ENCODE measurements at places on chromosomes 1 and 21. TPM values are rescaled to one million over a fixed set of nuclear protein-coding genes. Genes with fewer than 3 reads are reported as not detected.

The PSMB2 gene
- total RNA-seq = 82.4 TPM

The RHBG gene
- not detected for total RNA-seq

The ELF3 gene
- 0.55 TPM for total RNA-seq

The PLCH2 gene
- total RNA-seq = 11.8 TPM

DNA sequence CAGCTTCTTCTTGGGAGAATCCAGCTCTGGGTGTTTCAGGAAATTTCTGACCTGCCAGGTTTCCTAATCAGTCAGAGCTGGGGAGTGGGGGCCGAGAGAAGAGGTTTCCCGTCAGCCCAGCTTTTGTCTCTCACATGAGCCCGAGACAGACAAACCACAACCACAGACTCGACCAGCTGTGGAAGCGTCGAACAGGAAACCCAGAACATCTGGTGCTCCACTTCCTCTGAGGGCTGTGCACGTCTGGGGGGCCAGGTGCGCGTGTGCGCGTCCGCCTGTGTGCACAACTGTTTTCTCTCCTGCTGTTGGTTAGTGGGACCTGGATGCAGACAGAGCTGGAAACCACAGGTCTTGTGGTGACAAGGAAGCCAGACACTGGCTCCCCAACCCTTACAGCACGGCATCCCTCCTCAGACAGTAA, 113.0 kb upstream of the SLC25A33 start:
- peak; percentile 89 for DNase-seq

- no peak for DNase-seq
Observed at GRCh38 chr21:46618738-46619379, 14.0 kb upstream of the S100B start.

DNA sequence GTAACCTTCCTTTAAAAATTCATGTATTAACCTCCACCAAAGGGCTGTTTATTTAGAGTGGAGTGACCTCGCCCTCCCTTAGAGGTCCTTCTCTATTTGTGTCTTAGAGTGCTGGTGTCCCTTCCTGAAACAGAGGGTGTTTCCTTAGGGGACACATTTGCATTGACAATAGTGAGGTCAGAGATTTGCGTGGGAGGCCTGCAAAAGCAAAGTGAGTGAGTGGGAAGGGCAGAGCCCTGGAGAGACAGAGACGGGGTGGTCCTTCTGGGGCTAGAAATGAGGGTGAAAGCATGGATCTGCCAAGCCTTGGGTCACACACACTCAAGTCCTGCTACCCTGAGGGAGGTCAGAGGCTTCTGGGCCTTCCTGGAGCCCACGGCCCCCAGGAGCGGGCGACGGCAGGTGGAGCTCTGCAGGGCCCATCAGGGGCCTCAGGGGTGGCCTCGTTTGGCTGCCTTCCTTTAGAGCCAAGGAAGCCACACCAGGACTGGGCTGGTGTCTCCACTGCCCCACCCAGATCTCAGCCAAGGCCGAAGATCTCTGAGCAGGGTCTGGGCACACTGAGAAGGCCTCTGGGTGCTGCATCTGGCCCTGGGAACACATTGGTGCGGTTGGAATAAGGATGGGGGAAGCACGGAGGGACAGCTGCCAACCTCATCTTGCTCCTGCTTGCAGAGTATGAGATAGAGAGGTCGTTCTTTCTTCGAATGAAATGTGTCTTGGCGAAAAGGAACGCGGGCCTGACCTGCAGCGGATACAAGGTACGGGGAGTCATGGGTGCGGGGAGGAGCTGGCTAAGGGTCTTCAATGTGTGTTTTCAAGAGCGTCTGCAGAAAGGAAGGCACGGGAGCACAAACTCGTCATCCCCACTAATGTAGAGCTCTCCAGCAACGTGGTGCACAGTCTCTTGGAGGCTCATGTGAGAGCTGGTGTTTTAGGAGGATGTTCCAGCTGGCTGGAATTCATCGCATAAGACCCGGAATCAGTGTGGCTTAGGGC, 23.8 kb downstream of the SIM2 start:
- DNase-seq = no peak

- no peak for DNase-seq
Observed at GRCh38 chr21:41650526-41651145, 116.2 kb downstream of the RIPK4 start.

DNA sequence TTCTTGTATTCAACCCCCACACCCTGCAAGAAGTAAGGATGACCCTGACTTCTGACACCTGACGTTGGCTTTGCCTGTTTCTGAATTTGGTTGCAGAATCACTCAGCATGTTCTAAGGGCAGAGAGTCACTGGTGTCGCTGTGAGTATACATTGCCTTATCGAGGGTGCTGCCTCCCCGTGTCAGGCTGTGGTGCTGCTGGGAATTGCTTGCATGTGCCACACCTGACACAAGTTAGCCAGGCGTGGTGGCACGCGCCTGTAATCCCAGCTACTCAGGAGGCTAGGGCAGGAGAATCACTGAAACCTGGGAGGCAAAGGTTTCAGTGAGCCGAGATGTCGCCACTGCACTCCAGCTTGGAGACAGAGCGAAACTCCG, 45.9 kb downstream of the WDR4 start:
- DNase-seq = peak; percentile 74

DNA sequence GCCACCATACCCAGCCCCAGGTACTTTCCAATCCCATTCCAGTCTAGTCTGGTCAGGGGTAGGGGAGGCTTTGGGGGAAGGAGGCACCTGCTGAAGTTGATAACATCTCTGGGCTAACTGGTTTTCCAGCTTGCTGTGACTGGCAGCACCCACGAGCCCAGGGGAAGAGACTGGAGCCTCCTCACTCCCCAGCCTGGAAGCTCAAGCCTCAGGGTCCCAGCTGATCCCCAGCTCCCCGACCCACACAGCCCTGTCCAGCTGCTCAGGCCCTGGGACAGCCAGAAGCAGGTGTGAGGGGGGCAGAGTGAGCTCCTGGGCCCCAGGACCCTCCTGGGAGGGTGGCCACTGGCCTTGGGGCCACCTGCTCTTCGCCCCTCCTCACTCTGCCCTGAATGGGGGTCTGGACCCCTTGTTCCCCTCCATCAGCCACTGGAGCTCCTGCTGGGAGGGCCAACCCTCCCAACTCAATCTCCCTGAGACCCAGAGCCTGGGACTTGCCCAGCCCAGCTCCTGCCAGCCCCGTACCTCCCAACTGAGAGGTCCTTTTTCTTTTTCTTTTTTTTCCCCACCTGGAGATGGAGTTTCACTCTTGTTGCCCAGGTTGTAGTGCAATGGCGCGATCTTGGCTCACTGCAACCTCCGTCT, 23.5 kb upstream of the RNU1-4 start:
- DNase-seq = no peak

DNA sequence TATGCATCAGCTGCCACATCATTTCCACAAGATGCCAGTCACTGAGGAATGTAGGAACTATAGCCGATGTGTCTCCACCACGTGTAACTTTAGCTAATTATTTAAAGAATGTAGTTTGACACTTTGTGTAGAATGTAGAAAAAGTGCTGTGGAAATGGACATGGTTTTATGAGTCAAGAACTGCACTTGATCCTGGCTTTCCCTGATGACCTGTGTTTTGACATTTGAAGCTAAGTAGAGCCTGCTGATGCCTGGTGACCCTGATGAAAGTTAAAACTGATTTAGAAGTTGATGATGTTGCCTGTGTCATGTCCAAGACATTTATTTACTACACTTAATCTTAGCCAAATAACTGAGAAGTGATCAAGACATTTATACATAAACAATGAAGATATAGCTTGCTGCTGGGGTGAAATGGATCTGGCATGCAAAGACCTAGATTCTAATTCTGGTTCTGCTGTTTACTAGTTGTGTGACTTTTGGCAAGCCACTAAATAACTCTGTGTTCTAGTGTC, 4.4 kb upstream of the OSBPL9 start:
- DNase-seq = no peak

DNA sequence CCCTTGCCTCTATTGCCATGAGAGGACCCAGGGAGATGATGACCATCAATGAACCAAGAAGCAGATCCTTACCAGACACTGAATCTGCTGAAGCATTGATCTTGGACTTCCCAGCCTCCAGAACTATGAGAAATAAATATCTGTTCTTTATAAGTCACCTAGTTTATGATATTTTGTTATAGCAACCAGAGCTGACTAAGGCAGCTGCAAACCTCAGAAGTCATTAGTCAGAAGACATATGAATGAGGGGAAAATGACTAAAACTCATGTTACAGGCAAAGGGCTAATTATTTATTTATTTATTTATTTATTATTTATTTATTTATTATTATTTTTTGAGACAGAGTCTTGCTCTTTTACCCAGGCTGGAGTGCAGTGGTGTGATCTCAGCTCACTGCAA, 321.1 kb downstream of the TGFB2 start:
- no peak for DNase-seq

DNA sequence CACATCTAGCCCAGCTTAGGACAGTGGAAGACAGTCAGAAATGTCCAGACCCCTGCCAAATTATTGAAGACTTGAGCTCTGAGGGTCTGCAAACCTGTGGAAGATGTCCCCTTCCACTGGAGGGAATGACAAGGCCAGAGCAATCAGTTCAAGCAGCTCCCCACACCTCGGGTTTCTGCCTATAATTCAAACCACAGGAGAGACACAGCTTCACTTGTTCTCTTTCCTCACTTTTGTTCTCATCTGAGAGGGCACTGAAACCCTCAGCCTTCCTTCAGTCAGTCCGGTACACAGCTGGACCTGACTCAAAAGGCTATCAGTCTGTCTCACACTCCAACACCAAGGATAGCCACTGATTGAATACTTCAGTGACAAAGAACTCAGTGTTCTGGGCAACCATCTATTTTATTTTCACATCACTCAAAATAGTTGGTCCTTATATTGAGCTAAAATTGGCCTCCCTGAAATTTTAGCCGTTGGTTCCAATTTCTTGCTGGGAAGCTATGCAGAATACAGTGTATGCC, 70.1 kb downstream of the TENT5C start:
- DNase-seq = no peak

All from activated CD8-positive, alpha-beta T cell treated with anti-CD3 and anti-CD28 coated beads, Interleukin-2, amount 10 ng/mL, durations not matched to agents 7 days and 5 days (primary cell).